NCI-H526 treated with DMSO at 0.1 percent for 48 hours (cell line): ENCODE measurements at places on chromosomes 4 and X.

DNA sequence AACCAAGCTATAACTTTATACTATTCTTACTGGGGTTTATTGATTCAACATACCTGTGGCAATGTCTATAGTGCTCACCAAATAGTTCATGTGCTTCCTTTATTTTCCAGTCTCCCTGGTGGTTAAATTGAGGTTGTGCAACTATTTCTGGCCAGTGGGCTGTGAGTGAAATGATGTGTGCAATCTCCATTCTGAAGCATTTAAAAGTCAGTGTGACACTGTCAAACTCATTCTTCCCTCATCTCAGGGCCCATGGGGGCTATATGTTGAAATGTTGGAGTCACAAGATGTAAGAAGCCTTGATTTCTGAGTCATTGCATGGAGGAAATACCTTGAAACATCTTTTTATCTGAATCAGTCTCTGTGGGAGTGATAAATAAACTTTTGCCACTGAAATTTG is 414.3 kb upstream of the RPS6KA3 start:
- no peak for DNase-seq

DNA sequence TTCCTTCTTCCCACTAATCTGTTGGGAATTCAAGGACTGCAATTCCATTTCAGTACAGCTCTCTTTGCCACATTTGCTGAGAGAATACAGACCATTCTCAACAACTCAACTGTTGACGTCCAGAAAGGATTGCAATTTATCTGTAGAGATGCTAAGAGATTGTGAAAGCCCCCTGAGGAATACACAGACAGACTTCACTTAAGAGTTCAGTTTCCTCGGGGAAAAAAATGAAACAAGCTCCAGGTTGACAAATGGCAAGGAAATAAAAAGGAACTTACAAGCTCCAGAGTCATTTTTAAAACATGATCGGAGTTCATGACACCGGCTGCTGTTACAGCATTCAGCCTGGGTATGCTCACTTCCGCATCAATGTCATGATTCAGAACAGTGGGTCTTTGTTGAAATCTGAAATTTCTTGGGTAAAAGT is 13.8 kb downstream of the TLR10 start:
- DNase-seq: no peak

DNA sequence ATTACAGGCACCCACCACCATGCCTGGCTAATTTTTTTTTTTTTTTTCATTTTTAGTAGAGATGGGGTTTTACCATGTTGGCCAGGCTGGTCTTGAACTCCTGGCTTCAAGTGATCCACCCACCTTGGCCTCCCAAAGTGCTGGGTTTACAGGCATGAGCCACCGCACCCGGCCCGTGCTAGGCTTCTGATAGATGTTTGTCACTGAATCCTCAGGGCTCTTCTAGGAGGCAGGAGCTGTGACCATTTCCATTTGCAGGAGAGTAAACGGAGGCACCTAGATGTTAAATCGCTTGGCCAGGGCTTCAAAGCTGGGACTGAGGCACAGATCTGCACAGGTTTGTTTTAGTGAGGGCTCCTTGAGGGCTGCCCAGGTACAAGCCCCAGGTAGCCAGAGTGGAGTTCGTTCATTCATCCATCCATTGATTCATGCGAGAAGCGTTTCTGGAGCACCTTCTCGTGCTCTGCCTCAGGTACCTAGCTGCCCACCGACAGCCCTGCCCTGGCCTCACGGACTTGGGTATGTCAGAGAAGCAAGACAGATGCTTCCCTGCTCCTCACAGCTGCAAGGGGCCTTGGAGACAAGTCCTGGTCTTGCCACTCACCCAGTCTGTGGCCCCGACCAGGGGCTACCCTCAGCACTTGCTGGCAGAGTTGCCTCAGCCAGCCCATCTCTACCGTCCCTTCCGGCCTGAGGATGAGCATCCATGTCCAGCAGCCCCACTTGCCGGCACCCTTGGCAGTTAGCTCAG is 106.4 kb downstream of the PSAPL1 start:
- DNase-seq: no peak

DNA sequence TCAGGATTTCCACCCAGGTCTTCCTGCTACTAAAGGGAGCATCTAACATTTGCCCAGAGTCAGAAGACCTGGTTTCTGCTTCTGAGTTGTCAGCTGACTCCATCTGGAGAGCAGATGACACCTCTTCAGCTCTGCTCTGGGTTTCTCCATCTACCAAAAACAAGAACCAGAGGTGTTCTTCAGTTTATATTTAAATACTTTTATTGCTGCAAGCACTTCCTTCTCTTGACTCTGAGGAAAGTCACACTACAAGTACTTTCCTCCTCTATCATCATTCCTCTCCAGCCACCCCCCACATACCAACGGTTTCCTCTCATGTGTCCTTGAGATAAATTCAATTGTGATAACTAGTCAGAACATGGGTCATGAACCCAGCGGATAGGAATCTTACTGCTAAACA is 88.4 kb downstream of the PPP3CA start:
- no peak for DNase-seq

- DNase-seq: no peak
These were observed 12.9 kb upstream of the NUDT9 start for GRCh38 chr4:87409420-87409939.

- DNase-seq: no peak
These were observed 9.6 kb downstream of the XIAP start for GRCh38 chrX:123869488-123869887.

- DNase-seq: no peak
These were observed 305.4 kb downstream of the IDS start for GRCh38 chrX:149199734-149200133.

DNA sequence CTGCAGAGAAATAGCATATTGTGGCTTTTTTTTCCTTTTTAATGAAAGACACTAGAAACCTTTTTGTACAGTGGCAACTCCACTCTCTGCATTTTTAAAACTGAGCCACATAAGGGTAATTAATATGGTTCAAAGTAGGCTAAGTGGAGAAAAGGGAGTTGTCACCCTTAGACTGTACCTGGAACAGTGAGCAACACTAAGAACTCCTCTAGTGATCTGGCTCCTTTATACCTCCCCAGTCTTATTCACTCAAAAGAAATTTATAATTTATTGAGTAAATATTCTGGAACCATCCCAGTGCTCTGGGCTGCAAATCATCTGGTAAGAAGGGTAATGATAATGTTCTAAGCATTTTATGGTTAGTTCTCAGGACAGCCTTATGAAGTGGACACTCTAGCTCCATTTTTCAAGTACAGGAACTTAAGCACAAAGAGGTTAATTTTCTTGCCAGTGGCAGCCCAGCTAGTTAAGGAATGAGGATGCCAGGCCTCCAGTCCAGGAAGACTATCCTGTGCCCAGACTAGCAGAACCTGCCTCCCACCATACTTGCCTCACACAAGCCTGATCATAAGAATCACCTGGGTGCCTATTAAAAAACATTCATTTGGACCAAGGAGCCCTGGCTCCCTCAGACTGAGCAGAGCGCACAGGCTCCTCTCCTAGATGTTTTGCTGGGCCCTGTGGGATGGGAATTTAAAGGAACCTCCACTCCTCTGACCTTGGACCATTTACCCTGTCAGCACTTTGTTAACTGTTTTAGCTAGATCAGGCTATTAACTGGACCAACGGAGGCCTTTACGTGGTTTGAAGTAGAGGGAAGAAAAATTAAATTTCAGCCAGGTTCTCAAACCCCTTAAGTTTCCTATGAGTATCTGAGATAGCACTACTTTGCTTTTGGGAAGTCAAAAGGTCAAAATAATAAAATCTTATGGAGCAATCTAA is 102.6 kb downstream of the PDE5A start:
- DNase-seq: no peak

DNA sequence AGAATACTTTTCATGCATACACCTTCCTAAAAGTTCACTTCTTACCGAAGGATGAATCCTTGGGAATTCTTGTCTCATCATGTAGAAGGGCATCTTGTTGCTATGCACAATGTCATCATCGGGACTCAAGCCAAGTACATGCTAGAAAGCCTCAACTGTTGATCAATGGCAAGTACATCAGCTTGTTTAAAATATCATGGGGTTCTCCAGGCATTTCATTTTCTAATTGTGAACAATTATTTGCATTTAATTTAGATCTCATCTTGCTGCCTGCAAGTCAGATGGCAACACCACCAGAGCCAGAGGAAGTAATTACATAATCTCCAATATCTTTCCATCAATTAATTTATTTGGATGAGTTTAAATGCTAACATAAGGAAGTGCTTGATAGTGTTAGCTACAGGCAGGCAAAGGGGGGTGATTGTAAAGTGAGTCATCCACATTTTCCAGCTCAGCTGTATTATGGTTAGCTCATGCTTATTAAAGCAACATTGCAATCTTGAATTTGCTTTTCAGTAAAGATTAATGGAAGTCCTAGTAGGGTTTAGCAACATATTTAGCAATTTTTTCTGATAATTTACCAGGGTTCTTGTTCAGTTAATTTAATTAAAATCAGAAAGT is 356.5 kb downstream of the CBLL2 start:
- DNase-seq: no peak

GRCh38 chrX:132908891-132909290 is 49.5 kb downstream of the HS6ST2 start:
- DNase-seq: no peak

DNA sequence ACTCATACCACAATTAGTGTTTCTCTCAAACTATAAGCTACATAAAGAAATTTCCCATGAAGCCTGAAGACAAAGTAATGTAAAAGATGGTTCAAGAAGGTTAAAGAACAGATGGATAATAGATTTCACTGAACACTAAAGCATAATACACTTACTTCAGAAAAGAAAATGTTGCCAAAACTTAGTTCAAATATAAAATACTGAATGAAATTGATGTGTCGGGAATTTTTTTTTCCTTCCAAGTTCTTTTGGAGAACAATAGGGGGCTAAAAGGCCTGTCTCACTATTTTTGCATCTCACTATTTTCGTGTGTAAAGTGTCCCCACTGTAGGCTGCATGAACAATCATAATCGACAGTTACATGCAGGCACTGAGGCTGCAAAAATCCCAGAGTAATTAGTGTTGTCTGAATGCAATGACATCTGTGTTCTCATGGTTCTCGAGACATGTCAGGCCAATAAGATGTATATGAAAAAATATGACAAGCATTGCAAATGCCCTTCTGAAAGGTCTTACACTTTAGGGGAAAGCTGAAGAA is 11.9 kb upstream of the MAB21L2 start:
- DNase-seq: no peak

- no peak for DNase-seq
These were observed 30.2 kb upstream of the PLCXD1 start for GRCh38 chrX:250965-251364.

GRCh38 chr4:86493460-86493859 is 100.7 kb upstream of the PTPN13 start:
- DNase-seq: no peak

GRCh38 chr4:57040510-57040909 is 61.8 kb downstream of the POLR2B start:
- no peak for DNase-seq

DNA sequence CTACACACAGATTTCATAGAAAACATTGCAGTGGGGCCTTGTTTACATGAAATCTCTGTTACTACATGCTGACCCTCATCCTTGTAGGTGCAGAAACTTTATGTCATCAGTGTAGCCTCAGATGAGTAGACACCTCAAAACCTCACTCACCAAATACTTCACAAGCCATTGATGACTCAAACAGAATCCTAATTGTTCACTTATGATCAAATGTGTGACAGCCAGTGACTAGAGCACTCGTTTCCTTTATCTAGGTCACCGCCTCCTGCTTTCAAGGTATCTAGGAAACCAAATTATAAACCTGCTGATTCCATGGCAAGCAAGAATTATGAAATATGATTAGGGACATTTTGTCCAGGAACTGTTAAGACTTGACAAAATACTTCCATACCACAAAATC is 255.8 kb upstream of the GPRIN3 start:
- DNase-seq: no peak

DNA sequence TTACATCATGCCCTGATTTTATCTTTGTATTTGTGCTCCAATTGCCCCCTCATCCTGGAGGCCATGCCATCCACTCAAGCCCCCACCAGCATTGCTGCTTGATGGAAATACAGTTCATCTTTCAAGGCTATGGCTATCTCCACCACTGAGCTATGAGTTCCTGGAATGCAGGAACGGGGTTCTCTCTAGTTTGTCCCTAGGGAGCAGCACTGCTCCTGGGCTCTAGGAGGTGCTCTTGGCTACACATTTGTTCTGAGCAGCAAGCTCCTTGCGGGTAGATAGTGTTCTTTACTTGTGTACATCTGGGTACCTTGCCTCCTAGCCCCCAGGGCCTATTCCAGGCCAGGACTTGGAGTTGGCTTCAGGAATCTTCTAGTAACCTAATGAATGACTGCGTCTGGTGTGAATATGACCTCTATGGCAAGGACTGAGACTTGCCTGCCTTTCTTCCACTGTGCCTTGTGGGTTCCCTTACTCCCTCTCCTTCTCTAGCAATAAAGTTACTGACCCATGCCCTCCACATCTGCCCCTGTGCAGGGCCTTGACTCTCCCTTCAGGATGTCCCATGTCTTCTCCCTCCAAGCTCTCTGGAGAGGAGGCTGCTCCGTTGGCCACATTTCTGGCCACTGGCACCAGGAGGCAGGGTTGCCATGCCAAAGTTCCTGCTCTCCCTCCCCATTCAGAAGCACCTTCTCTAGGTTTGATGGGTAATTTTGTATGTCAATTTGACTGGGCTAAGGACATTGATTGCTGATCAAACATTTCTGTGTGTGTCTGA is 7.6 kb downstream of the CITED1 start:
- DNase-seq: no peak

DNA sequence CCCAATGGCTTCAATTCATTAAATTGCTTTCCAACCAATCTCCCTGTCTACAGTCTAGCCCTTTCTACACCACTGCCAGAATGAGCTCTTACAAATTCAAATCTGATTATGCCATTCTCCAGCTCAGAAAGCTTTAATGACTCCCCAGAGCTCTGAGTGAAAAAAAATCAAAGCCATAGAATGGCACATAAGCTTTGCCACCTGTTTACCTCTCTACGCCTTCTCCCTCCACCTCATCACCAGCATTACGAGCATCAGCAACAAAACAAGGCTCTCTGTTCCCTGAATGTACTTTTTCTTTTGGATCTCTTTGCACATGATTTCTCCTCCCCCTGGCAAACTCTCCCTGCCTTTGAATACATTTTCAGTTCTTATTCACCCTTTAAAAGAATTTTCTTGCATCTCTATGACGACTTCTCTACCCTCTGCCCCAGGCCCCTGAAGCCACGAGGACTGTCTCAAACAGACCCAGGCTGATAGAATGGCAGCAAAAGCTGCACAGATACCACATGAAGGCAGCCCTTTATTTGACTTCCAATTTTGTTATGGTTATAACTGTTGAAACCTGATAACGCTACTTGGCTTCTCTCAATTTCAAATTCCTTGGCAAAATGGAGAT is 516.0 kb downstream of the PCDH7 start:
- no peak for DNase-seq
